ENCODE measurements at places on chromosomes 4 and X.

DNA sequence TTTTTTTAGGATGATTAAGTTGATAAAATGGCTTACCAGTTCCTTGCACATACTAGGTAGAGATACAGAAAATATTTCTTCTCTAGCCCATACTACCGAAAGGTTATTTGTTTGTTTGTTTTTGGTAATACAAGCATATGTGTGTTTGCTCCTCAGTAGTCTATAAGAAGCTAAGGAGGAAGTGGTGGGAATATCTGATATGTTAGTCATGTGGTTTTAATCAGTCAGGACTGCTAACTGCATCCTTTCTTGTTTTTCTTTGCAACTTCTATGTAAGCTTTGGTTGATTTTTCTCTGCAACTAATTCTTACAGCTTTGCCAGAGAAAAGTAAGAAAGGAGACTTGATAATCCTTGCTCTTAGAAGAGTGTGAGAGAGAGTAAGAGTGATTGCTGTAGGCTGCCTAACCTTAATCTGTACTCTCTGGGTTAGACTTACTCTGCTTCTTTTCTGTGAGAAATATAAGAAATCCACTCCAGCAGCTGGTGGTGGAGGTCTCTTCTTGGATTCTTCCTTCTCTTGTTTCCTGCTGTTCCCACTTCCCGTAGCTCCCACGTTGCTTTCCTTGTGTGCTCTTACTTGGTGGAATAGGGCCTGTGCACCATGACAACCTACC, 28.3 kb downstream of the SEPTIN11 start:
- no peak for DNase-seq

- DNase-seq: no peak
These were observed 85.3 kb upstream of the MAML3 start for GRCh38 chr4:140239311-140239710.

GRCh38 chr4:51845711-51846110, 2.8 kb downstream of the DCUN1D4 start:
- DNase-seq: no peak

GRCh38 chrX:120334151-120334550, 22.9 kb upstream of the TMEM255A start:
- no peak for DNase-seq

DNA sequence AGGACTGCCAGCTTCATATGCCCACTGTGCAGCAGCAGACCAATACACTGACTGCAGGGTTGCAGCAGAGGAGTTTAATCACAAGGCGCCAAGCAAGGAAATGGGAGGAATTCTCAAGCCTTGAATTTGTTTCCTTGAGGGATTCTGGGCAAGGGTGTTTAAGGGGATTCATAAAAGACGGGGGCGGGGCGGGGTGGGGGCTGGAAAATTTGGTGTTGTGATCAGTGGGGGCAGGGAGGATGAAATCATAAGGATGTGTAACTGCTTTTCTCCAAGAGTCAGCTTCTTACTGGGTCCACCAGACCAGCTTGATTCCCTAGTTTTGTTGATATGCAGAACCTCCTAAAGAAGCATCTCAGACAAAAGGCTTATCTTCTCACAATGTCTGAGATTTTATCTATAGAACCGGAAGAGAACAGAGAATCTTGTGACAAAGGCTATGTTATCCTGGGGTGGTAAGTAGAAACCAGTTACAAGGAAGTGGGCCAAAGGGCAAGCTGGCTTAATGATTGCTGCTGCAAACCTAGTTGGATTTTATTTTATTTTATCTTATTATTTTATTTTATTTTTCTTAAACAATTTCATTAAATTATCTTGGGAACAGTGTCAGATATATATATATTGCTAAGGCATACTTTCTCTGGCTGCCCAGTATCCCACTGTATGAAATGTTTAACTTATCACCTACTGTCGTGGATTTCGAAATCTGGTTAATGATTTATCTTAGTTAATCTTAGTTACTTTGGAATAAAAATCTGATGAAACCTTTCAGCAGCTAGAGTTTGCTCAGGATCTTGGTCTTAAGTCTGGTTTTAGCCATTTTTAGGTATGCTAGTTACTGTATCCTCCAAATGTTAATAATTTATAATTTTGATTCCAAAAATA, 276.4 kb downstream of the RPA4 start:
- no peak for DNase-seq

- DNase-seq: no peak
These were observed 645.9 kb upstream of the INTU start for GRCh38 chr4:126986828-126987227.

GRCh38 chrX:21974011-21974385, 33.5 kb downstream of the SMS start:
- DNase-seq: no peak

- no peak for DNase-seq
These were observed 47.6 kb upstream of the TMEM131L start for GRCh38 chr4:153418558-153418957.

GRCh38 chr4:150212927-150213326, 134.7 kb downstream of the DCLK2 start:
- DNase-seq: peak; percentile 95

- DNase-seq: no peak
These were observed 94.7 kb upstream of the NUDT6 start for GRCh38 chr4:123017078-123017477.

DNA sequence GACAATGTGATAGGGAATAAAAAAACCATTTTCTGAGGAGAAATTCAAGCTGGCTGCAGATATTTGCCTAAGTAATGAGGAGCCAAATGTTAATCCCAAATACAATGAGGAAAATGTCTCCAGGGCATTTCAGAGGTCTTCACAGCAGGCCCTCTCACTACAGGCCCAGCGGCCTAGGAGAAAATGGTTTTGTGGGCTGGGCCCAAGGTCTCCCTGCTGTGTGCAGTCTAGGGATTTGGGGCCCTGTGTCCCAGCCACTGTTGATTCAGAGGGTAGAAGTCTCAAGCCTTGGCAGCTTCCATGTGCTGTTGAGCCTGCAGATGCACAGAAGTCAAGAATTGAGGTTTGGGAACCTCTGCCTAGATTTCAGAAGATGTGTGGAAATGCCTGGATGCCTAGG, 778.7 kb downstream of the CENPC start:
- DNase-seq: no peak

DNA sequence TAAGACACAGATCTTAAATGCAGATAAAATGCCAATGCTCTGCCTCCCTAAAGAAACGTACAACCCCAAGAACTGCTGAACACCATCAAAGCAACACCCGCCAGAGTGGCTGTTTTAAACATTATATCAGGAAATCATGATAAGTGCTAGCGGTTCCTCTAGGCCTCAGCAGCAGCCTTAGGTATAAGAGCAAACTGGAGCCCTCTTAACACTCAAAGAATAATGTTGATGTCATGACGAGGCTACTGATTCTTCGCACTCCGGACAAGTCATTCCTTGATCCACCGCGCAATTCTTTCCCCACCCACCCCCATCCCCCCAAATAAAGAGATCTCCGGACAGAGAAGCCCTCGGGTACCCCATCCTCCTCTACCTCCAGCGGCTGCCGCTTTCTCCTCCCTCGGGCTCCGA, 507 bp downstream of the LIN54 start:
- no peak for DNase-seq

DNA sequence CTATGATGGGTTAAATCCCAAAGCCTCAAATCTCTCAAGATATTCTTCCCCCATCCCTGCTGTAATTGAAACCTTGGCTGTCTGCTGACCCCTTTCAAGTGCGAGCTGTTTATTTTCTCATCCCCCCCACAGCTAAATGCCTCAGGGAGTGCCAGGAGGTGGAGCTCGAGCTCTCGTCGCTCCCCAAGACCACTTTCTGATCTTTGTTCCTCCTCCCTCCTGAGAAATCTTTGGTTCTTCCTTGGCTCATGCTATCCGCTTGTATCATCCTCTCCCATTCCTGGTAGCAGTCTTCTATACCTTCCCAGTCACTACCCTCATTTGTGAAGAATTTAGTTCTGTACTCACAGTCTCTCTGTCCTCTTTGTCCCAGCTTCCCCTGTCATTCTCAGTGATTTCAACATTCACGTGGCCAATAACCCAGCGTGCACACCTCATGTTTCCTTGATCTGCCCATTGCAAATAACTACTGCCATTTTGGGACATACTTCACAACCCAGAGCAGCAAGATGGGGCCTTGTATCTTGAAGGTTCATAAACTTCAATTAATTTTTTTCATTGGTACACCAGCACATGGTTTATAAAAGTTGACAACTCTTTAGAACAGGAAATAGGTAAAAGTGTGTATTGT, 9.2 kb upstream of the SLC25A43 start:
- no peak for DNase-seq

GRCh38 chr4:185723631-185724260, 88.2 kb downstream of the SORBS2 start:
- no peak for DNase-seq

- no peak for DNase-seq
These were observed 39.2 kb downstream of the TRIM2 start for GRCh38 chr4:153243468-153243867.

GRCh38 chr4:138039010-138039409, 203.1 kb downstream of the SLC7A11 start:
- no peak for DNase-seq

GRCh38 chr4:24328711-24329110, 255.6 kb downstream of the DHX15 start:
- no peak for DNase-seq

- DNase-seq: no peak
These were observed 18.1 kb downstream of the FNIP2 start for GRCh38 chr4:158786955-158787354.

DNA sequence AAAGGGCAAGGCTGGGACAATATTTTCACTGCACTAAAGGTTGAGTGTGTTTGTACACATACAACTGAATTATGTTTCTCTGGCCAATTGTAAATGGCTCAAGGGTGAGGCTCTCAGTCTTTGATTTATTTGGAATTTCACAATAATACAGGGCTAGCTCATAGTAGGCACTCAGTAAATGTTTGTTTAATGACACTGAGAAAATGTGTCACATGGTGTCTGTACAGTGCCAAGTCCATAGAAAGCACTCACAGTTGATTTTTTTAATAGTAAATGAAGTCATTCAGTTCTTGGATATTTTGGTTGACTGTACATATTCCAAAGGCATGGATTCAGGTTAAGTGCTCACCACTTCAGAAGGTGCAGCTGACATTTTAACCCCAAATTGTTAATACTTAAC, 176.4 kb downstream of the IL1RAPL2 start:
- DNase-seq: no peak

DNA sequence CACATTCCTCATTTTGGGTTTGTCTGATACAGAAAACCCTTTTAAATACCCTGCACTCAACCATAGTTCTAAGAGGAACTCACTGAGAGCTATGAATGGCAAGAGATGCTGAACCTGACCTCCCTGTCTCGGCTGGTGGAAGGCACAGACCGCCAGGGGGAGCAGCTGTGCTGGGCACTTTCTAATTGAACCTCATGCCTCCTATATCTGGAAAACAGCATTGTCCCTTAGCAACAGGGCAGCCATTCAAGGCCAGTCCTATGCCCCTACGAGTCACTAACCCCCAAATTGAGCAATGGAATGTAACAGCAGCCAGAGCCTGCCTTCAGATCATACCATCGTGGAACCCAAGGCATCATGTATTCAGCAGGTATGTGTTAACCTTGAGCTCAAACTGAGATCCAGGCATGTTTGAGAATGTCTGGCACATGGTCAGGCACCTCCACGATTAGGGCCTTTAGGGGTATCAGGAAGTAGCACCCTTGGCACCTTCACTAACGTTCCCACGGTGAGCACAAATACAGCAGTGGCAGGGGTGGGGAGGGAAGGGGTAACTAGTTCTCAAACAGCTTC, 5.1 kb downstream of the USP27X start:
- no peak for DNase-seq

DNA sequence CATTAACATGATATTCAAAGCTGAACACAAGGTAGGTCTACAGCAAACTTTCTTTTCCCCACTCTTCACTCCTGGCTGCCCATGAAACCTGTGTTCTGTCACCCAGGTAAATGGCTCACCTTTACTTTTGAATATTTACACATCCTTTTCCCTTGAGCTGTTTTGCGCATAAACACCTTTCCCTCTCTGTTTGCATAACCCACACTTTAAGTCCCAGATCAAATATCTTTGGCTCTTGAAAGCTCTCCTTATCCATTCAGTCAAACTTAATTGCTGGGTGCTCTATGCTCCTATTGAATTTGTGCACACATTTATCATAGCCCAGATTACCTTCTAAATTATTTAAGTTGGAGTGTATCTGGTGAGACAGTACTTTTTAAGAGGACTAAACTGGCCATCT, 51.7 kb upstream of the ATP8A1 start:
- no peak for DNase-seq

DNA sequence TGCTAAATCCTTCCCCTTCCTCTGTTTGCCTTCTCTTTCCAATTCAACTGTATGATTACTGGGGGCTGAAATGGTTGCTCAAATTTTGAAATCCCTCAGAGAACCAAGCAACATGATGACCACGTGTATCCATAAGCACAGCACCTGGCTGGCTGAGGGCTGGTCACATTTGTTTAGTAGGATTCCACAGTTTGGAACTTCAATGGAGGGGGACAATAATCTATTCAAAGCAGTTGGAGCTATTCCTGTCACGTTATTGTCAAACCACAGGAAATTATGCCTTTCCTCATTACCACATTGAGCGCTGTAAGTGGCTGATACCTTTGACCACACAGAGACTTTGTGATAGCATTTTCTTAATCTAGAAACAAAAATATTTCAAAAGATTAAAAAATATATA, 7.0 kb downstream of the TMSB4X start:
- no peak for DNase-seq

- no peak for DNase-seq
These were observed 7.1 kb downstream of the SMIM9 start for GRCh38 chrX:154827194-154828015.

- no peak for DNase-seq
These were observed 63.9 kb downstream of the LCORL start for GRCh38 chr4:17957688-17958087.

- DNase-seq: no peak
These were observed 10.0 kb upstream of the LNX1 start for GRCh38 chr4:53601251-53601764.

- DNase-seq: no peak
These were observed 158.9 kb downstream of the PPP1R2C start for GRCh38 chrX:42619068-42619467.

GRCh38 chr4:94621491-94622080, 136.2 kb upstream of the BMPR1B start:
- no peak for DNase-seq

GRCh38 chr4:128782076-128782715, 27.3 kb upstream of the JADE1 start:
- no peak for DNase-seq

GRCh38 chr4:89365776-89366175, 58.2 kb upstream of the GPRIN3 start:
- DNase-seq: no peak

DNA sequence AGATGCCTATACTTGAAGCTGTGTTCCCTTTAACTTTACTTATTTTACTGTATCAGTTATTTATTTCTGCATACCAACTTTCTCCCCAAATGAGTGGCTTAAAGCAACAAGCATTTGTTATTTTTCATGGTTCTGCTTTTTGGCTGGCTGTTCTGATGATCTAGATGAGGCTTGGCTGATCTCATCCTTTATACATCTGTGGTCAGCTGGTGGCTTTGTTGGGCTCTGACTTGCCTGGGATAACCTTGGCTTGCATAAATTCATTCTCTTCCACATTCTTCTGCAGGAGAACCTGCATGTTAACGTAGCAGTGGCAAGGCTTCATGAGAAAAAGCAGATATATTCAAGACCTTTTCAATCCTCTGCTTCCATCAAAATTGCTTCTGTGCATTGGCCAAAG, 1317.6 kb downstream of the ADGRL3 start:
- DNase-seq: no peak
